Ammon's horn (tissue), 1 donor: ENCODE measurements at places on chromosomes 1 and 21.

DNA sequence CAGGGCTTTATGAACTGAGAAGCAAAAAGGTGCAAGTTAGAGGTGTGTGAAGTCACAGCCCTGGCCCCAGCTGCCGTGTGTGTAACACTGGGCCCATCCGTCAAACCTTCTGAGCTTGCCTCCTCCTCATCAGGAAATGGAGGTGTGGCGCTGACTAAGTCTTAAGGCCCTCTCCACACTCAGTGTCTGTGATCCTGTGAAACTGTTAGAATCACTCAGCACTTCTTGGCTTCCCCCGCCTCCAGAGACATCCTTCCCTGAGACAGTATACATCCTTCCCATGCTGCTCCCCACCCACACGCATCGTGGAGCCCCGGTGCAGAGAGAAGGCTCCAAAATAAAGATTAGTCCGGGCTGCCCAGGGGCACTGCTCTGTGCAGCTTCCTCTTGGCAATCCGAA lies 33.3 kb downstream of the LRP8 start:
- DNase-seq = peak; percentile 39

DNA sequence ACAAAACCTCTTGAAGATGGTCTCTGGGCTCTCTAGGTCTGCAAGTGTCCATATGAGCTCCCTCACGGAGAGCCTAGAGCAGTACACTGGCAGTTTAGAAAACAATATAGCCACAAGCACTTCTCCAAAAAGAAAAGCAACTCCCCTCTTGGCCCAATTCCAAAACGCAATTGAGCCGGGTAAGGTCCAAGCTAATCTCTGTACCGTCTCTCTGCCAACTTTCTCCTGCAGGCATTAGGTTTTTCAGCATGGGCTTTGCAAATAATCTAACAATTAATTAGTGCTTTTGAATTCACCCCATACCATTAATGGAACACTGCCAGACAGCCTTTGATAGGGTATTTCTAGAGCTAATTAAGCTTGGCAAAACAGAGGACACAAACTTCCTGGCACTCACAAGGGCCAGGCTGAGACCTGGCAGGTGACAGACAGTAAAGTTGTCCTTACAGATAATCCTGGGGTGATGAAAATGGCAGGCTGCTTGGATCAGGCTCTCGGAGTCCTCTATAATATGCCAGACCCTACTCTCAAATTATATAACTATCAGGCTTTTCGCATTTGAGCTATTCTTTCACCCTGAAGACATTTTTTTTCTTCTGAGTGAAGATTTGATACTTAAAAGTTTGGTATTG lies 39.8 kb downstream of the TGFBR3 start:
- DNase-seq = peak; percentile 27

DNA sequence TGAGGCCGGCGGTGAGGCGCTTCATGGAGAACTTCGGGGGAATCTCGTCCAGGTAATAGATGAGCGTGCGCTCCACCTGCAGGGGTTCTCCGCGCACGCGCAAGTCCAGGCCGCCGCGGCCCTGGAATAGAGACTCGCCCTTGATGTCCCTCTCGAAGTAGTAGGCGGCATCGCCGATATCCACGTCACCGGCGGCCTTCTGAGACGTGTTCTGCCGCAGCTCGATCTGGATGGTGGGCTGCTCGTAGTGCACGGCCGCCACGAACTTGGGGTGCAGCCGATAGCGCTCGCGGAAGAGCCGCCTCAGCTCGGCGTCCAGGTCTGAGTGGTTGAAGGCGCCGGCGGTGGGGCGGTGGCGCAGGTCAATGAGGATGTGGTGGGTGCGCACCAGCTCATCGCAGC lies 726 bp downstream of the TACSTD2 start:
- no peak for DNase-seq

DNA sequence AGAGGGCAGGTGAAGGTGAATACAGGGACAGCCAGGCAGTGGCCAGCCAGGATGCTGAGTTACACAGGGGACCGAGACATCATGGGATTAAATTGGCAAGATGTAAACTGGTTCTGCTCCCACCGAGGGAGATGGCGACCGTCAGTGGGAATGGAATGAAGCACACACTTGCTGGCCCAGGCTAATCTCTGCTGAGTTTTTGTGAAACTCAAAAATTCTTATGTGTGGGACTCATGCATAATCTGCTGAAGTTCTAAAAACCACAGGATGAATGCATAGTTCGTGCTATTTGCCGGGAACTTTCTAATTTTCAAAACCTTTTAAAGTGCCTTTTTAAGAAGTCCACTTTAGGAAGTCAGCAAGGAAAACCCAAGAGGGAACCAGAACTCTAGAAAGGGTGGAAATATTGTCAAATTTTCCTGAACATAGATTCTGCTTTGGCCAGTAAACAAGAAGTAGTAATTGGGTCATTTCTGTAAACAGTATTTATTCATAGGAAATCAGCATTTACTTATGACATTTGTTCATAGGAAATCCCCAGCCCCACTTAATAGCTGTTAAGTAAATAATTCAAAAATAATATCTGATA lies 85.4 kb upstream of the ROR1 start:
- DNase-seq = no peak

DNA sequence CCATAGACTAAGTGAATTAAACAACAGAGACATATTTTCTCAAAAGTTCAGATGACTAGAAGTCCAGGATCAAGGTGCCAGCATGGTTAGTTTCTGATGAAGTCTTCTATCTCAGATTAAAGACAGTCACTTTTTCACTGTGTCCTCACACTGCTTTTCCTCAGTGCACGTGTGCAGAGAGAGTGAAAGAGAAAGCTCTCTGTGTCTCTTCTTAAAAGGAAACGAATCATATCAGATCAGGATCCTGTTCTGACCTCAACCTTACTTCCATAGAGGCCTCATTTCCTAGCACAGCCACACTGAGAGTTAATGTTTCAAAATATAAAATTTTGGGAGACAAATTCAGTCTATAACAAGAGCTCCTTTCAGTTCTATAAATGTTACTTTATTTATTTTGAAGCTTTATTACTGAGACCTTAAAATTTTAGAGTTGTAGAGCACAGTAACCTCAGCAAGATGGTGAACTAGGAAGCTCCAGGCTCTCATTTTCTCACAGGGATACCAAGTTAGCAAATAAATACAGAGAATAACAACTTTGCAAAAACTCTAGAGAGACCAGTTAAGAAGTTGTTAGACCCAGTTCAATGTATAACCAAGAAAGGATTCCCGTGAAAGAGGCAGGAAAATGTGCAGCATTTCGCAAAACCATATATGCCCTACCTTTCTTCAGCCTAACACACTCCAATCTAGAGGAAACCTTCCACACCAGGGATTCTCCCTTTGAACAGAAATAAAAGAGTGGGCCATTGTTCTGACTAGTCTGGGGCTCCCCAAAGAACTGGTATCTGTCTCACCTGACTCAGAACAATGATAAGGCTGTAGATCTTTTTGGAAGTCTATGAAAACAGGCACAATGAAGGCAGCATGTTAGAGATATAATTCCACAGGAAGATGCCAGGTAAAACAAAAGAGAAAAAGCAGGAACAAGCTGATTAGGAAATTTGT lies 372.2 kb downstream of the MRPL39 start:
- DNase-seq = no peak

- DNase-seq = no peak
Measured at GRCh38 chr1:240435996-240436566, 175.9 kb downstream of the GREM2 start.

DNA sequence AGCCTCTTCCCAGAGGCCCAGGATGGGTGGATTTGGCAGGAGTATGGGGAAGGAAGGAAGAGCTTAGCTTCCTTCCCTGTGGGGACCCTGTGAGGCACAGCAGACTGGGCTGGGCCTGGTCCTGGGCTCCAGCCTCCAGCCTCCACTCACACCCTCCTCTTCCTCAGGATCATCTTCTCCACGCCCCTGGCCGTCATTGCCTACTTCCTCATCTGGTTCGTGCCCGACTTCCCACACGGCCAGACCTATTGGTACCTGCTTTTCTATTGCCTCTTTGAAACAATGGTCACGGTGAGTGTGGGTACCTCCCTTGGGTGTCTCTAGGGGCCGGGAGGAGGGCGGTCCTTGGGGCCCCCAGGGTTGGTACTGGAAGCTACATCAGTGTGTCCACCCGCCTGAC lies 10.1 kb downstream of the MFSD2A start:
- no peak for DNase-seq

GRCh38 chr1:156368889-156369684 lies at the start of gene RHBG:
TSS of gene RHBG (plus strand) at chr1:156369211. CDS start at chr1:156369250, 39 bp downstream.
- no peak for DNase-seq

DNA sequence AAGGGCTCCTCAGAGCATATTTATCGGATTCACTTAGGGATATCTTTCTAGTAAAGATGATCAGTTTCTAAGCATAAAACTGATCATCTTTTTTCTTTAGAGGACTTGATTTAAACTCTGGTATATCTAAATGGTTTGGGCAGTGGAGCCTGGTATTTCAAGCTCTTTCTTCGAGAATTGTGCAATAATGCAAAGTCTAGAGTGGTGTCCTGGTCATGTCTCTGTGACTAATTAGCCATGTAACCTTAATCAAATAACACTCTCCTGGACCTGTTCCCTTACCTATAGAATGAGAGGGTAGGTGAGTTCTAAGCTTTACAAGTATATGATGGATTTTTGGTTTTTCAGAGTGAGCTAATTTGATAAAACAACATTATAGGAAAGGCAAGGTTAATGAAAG lies 225.2 kb downstream of the RPS6KC1 start:
- DNase-seq = no peak

- no peak for DNase-seq
Measured at GRCh38 chr1:60160141-60160540, 86.6 kb upstream of the C1orf87 start.

DNA sequence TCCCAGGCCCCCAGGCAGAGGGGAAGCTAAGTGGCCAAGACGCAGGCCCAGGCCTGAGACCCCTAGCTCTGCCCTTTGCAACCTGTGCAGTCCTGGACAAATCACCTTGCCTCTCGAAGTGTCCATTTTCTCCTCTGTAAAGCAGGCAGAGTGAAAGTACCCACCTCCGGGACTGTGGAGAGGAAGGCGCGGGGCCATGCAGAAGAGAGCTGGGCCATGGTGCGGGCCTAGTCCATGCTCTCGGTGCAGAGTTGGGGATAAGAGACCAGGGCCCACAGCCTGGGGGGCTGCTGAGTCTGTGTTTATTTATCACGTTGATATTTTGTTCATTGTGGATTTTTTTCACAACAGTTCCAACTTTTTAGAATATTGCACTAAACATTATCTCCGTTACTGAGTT lies 160.2 kb upstream of the VAMP3 start:
- no peak for DNase-seq

- no peak for DNase-seq
Measured at GRCh38 chr1:64192290-64192689, 11.1 kb upstream of the UBE2U start.

GRCh38 chr1:21741206-21741605 lies 41.7 kb downstream of the USP48 start:
- no peak for DNase-seq

DNA sequence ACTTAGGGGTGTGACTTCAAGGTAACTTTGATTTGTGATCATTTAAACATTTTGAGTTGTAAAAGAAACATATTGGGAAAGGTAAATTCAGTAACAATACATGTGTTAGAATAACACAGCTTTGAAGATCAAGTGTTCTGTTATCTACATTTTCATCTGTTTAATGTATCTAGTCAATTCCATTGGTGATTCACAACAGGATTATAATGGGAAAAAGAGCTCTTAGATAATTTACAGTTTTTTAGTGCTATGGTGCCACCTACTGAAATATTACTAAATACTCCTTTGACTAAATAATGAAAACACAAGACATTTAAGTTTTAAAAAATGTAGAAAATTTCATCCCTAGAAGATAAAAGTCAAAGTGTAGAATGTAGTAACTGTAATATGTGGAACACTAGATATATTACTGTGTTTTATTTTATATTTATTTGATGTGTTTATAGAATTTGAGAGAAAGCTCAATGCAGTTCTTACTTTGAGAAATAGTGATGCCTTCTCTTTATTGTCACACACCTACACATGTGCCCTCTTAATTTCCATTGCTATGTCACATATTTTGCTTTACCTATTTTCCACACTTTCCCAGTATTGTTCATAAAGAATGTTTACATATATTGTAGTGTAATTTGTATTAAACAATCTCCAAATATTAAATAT lies 47.4 kb downstream of the PTPRC start:
- no peak for DNase-seq

DNA sequence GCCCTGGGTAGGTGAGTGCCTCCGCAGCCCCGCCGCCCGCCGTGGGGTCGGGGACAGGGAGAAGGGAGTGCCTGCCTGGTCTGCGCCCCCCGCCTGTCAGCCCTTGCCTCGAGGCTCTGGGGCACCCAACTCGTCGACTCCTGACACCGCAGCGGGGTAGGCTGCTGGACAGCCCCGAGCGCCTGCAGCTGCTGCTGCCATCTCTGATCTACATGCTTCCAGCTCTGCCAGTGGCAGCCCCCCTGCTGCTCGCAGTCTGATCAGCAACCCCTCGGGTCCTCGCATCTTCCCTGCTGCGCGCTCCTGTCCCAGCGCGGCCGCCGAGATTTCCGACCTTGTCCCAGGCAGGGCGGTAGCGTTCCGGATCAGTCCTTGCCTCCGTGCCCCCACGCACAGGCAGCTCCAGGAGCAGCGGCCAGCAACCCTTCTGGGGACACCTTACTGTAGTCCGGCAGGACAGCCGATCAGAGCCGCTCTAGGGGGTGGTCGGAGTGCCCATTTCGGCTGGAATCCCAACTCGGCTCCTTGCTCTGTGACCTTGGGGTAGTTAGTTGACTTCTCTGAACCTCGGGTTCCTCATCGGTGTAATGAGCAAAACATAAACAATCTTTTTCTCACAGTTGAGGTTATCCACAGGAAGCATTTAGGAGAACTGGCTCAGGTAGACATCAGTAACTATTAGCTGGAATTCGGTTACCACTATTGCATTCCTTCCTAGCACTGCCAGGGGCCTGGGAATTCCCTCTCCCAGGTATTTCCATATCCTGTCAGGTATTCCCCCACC lies 540 bp downstream of the BCAN start:
- no peak for DNase-seq

- DNase-seq = no peak
Measured at GRCh38 chr1:22816067-22816775, 105.6 kb downstream of the EPHB2 start.

- no peak for DNase-seq
Measured at GRCh38 chr21:36535618-36536241, 55.8 kb upstream of the CLDN14 start.

DNA sequence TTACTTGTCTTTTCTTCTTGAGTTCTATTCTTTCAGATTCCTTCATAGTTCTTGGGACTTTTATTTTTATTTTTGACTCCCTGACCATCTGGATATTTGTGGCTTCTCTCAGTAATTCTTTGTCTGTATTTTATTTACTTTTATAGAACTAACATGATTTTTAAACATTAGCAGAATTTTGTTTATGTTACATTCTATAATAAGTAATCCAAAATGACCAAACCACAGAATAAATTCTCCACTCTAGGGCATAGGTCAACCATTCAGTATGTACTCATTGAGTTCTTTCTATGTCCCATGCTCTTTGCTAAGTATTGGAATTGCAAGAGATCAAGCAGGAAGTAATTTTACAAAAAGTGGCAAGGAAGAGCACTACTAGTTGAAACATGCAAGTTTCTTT lies 969.0 kb downstream of the TTLL7 start:
- no peak for DNase-seq

- DNase-seq = no peak
Measured at GRCh38 chr1:186183219-186183618, 191.8 kb downstream of the TPR start.

- DNase-seq = no peak
Measured at GRCh38 chr21:45227735-45228134, 60.0 kb downstream of the POFUT2 start.
